PC-9 (cell line): ENCODE measurements at places on chromosomes 6 and 20. TPM values are rescaled to one million over a fixed set of nuclear protein-coding genes. Genes with fewer than 3 reads are reported as not detected.

DNA sequence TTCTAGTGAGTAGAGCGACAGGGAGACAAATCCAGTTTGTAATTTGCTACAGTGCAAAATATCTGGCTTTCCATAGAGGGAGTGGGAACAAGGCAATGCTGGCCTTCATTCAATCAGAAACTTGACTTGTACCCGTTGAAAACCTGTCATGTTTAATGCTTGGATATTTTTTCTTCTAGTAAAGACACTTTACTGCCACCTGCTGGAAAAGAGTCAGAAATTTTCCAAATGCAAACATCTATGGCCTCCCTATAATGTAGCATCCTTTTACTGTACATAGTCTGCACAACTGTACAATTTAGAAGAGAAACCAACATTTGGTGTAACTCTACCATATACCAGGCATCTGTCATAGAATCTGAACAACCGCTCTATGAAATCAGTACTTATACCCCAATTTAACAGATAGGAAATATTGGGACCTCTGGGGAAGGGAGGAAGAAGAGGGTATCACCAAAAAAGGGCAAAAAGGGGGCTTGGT, 16.7 kb upstream of the TBC1D20 start:
- H3K36me3 ChIP-seq, result 0 out of 2 replicates have a peak, but pooled peaks cover 19% of the 10 kb centered on the region
- H3K4me3 ChIP-seq, result no peak overlapping the region
- no peaks in the 10 kb centered on the region for H3K27me3 ChIP-seq
- no peak overlapping the region for H3K27ac ChIP-seq
- peak; percentile 21 for DNase-seq

DNA sequence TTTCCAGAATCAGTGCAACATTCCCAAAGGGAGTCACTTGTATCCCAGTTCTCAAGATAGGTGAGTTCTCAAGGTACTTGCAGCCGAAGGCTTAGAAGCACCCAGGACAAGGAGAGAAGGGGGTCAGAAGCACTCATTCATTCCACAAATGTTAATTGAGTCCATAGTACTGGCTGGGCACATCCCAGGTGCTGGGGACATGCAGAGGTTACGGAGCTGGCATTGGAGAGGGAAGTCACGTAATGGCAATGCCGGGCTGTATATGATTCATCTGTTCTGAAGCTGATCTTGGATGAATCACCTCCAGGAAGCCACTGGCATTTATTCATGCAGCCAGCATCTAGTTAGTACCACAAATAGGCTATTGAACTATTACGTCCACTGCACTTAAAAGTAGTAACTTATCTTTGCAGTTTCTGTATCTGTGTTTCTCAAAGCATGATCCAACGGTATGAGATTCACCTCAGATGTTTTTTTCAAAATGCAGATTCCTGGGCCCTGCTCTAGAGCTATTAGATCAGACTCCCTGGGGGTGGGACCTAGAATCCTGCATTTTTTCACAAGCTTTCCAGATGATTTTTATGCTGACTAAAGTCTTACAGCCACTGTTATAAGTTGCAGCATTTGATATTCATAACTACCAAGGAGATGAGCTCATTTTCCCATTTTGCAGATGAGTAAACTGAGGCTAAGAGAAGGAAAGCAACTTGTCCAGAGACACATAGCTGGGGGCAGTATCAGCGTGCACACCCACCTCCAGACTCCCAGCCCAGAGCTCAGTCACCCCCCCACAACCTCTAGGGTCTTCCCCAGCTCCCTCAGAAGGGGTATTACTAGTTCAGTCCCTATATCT, 44.1 kb upstream of the ID1 start:
- peak overlapping the region; percentile 99 for H3K27ac ChIP-seq
- no peaks in the 10 kb centered on the region for H3K27me3 ChIP-seq
- H3K36me3 ChIP-seq, result peaks cover 40% of the 10 kb centered on the region
- H3K4me1 ChIP-seq, result peaks cover 76% of the 10 kb centered on the region
- DNase-seq, result peak; percentile 85

DNA sequence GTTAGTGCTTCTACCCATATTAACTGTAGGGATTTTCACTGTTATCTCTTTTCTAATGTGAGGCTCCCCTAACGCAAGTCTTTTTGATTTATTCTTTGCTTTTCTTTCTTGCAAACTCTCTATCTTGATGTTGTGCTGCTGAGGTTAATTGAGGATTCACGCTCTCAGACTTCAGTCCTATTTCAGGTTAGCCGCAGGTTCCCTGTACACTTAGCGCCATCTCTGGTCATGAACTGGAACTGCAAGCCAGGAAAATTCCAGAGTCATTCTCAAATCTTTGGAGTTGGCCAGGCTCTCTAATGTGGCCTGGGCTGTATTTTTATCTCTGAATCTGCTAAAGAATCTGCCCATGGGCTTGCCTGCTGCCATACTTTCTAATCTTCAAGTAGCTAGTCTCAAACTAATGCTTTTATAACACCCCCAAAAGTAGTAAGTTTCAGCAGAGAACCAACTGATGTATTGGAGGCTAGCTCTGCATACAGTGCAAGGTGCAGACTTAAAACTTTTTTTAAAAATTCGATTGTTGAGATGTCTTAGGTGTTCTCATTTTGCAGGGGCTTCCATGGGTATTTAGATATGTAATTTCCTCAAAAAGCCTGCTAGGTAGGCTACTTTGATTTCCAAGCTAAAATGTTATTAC, 91.1 kb upstream of the OPRM1 start:
- H3K27ac ChIP-seq, result no peak overlapping the region
- no peaks in the 10 kb centered on the region for H3K4me1 ChIP-seq
- no peaks in the 10 kb centered on the region for H3K36me3 ChIP-seq
- no peaks in the 10 kb centered on the region for H3K27me3 ChIP-seq
- peak; percentile 10 for DNase-seq

DNA sequence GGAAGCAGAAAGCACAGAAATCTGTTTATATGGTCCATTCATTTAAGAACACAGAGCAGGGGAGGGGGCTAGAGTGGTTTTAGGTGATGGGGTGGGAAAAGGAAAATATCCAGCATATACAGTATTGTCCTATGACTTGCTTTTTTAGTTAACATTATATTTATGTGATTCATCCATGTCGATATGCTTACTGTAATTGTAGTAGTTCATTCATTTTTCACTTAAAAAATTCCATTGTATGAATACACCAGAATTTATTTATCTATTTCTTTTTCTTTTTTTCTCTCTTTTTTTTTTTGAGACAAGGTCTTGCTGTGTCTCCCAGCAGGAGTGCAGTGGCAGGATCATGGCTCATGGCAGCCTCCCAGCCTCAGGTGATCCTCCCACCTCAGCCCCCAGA, 9.6 kb upstream of the PRIM2 start:
- H3K27me3 ChIP-seq, result no peaks in the 10 kb centered on the region
- no peak overlapping the region for H3K4me3 ChIP-seq
- H3K36me3 ChIP-seq, result no peaks in the 10 kb centered on the region
- H3K27ac ChIP-seq, result no peak overlapping the region

The OR2H2 gene
- total RNA-seq, result not detected in 2 replicates

- H3K4me1 ChIP-seq, result no peaks in the 10 kb centered on the region
- H3K27me3 ChIP-seq, result peaks cover 25% of the 10 kb centered on the region
- no peak overlapping the region for H3K4me3 ChIP-seq
- H3K36me3 ChIP-seq, result no peaks in the 10 kb centered on the region
- DNase-seq, result peak; percentile 12
Measured at GRCh38 chr20:64279826-64280459, 24.4 kb downstream of the PCMTD2 start.

DNA sequence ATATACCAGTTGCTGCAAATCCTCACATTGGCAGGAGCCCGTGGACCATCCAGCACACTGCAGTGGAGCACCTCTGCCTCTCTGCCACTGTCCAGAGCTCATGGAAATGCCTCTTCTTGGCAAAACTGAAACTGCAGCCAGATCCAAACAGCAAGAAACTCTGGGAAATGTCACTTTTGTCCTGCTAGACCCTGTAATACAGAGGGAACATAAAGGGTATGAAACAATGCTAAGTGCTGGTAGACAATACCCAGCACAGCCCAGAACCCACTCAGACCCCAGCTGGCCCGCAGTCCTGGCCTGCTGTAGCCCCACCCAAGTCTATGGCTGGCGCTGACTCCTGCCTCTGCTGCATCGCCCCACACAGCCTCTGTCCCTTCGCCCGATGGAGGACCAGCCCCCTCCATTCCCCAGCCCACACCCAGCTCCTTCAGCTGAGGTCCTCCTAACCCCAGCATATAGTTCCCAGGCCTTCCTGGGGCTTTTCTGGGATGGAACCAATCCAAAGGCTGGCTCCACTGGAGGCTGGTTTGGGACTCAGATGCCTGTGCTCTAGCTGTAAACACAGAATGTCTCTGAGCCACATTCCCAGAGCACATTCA, 242.5 kb downstream of the LRFN2 start:
- H3K4me1 ChIP-seq, result no peaks in the 10 kb centered on the region
- H3K36me3 ChIP-seq, result no peaks in the 10 kb centered on the region
- peaks cover 68% of the 10 kb centered on the region for H3K27me3 ChIP-seq
- DNase-seq, result no peak

The ZKSCAN8 gene
- 27.2 and 31.5 TPM in 2 replicates for total RNA-seq

The TOX2 gene
- total RNA-seq, result 24.0 and 30.1 TPM in 2 replicates

The SMLR1 gene
- not detected in 2 replicates for total RNA-seq
